Thyroid gland (tissue), 4 donors: ENCODE measurements at places on chromosomes 4 and X. TPM values are rescaled to one million over a fixed set of nuclear protein-coding genes. Genes with fewer than 3 reads are reported as not detected.

DNA sequence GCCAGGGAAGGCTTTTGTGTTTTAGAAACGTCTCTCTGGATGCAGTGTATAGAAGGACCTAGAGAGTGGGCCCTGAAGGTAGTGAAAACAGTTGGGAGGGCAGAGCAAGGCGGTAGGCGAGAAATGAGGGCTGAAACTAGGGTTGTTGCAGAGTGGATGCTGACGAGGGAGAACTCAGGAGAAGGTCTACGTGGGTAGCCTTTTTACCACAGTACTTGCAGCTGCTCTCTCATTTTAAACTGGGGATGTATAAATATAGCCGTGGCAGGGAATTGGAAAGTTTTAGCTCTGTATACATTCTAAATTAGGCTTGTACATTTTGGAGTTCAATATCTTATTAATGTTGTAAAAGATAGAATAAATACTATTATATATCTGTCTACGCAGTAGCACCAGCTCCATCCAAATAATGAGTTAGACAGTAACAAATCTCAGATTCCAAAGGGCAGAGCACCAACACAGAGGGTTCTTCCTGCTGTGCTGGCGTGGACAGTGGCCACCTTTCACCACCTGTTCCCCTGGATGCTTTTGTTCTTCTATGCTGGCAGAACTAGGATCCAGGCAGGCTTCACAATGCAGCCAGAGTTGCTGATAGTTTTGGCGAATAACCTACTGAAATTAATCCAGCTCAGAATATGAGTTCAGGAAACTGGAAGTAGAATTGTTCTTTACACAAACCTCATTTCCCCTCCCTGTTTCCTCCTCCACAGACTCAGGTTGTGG is 31.7 kb downstream of the CCNG2 start:
- no peaks in the 10 kb centered on the region for H3K27me3 ChIP-seq
- no peak overlapping the region for H3K27ac ChIP-seq
- no peaks in the 10 kb centered on the region for H3K36me3 ChIP-seq
- H3K4me3 ChIP-seq, result no peak overlapping the region
- DNase-seq, result no peak
- H3K4me1 ChIP-seq, result no peaks in the 10 kb centered on the region

GRCh38 chrX:33194876-33195433 is 16.4 kb downstream of the DMD start:
- H3K4me3 ChIP-seq, result no peak overlapping the region
- no peak overlapping the region for H3K27ac ChIP-seq
- DNase-seq, result no peak

DNA sequence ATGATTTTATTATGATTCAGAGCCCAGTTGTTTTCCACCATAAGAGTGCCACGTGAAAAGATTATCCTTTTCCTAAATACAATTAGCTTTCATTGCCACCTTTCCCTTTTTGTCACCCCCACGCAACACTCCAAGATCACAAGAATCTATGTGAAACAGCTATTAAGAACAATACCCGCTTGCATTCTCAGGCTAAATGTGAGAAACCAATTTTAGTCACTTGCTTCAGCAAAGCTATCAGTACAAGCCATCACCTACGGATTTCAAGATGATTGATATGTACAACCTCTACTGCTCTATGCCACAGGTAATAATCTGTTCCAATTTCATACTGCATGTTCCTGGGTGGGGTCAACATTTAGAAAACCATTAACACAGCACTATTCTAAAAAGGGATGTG is 2.5 kb downstream of the ATP11C start:
- no peak overlapping the region for H3K4me3 ChIP-seq
- H3K36me3 ChIP-seq, result no peaks in the 10 kb centered on the region
- H3K27ac ChIP-seq, result no peak overlapping the region
- H3K4me1 ChIP-seq, result no peaks in the 10 kb centered on the region
- no peaks in the 10 kb centered on the region for H3K27me3 ChIP-seq

DNA sequence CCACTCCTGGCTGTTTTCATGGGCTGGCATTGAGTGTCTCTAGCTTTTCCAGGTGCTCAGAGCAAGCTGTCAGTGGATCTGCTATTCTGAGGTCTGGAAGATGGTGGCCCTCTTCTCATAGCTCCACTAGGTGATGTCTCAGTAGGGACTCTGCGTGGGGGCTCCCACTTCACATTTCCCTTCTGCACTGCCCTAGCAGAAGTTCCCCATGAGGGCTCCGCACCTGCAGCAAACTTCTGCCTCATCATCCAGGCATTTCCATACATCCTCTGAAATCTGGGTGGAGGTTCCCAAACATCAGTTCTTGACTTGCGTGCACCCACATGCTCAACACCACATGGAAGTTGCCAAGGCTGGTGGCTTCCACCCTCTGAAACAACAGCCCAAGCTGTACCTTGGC is 13.8 kb downstream of the GLRA3 start:
- no peaks in the 10 kb centered on the region for H3K4me1 ChIP-seq
- H3K4me3 ChIP-seq, result no peak overlapping the region
- H3K36me3 ChIP-seq, result no peaks in the 10 kb centered on the region
- H3K27ac ChIP-seq, result no peak overlapping the region
- DNase-seq, result no peak

DNA sequence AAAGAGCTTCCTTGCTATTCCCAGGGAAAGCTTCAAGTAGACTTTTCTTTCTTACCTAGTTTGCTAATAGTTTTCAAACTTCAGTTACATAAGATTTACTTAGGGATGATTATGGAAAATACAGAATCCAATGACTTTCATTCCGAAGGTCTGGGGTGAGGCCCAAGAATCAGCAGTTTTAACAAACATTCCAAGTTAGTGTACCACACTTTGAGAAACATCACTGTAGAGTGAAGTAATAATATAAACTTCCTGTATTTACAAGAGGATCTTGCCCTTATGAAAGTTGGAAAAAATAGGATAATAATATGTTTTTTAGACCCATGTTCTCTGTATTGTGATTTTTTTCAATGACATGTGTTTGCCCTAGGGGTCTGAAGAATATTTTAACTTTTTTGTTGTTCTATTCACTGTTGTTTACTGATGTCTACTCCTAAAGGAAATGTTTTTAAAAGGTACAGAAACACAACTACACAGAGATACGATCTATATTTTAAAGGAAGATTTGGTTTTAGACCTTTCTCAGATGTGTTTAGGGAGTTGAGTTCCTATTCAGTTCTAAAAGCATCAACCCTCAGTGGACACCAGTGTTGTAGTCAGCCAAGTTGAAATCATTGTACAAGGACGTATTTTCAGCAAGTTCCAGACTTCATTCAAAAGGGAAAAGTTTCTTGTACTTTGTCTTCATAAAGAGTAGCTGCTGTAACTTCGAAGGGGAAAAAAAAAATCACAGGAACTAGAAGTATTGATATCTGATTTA is 295.8 kb upstream of the SLC7A11 start:
- no peak overlapping the region for H3K4me3 ChIP-seq
- DNase-seq, result no peak
- H3K27me3 ChIP-seq, result no peaks in the 10 kb centered on the region

DNA sequence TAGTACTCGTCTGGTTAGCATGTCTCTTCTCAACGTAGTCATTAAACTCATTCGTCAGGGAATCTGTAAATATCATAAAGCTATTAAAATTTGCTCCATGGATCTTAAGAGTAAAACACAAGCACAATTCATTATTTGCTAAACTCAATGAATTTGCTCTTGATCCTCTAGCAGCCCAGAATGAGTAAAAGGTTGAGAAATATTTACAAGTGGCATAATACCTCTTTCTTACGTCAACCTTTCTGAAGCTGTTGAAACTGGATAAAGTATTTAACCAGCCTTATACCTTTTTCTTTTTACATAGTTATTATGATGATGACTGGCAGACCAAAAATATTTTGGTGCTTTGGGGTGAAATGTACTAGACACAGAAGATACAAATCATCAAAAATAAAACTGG is 66.9 kb downstream of the LUZP4 start:
- no peaks in the 10 kb centered on the region for H3K36me3 ChIP-seq
- peaks cover 5% of the 10 kb centered on the region for H3K4me1 ChIP-seq
- H3K27ac ChIP-seq, result no peak overlapping the region
- no peaks in the 10 kb centered on the region for H3K27me3 ChIP-seq
- H3K4me3 ChIP-seq, result no peak overlapping the region

GRCh38 chr4:77310931-77311330 is 153.9 kb downstream of the CCNG2 start:
- H3K27me3 ChIP-seq, result no peaks in the 10 kb centered on the region
- H3K36me3 ChIP-seq, result no peaks in the 10 kb centered on the region
- H3K27ac ChIP-seq, result no peak overlapping the region
- peaks cover 10% of the 10 kb centered on the region for H3K4me1 ChIP-seq
- no peak overlapping the region for H3K4me3 ChIP-seq

GRCh38 chr4:85078016-85078415 is 111.5 kb upstream of the WDFY3 start:
- no peaks in the 10 kb centered on the region for H3K4me1 ChIP-seq
- no peaks in the 10 kb centered on the region for H3K27me3 ChIP-seq
- H3K27ac ChIP-seq, result no peak overlapping the region
- no peaks in the 10 kb centered on the region for H3K36me3 ChIP-seq
- H3K4me3 ChIP-seq, result no peak overlapping the region

DNA sequence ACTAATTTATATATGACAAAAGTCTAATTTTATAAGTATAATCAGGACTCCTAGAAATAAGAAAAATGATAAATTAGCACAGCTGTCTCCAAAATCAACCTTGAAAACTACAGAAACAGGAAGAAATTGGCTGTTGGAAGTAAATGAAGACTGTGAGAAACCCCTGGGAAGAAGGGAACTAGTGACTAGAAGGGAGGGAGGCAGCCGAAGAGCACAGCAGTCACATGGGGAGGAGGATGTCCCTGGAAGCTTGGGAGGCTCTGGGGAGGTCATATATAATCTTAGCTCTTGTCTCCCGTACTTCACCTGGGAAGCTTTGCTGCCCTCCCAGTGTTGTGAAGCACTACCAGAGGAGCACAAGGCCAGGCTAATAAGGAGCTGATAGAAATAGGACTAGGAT is 8.9 kb upstream of the TMA16 start:
- no peaks in the 10 kb centered on the region for H3K4me1 ChIP-seq
- H3K27ac ChIP-seq, result no peak overlapping the region
- H3K36me3 ChIP-seq, result no peaks in the 10 kb centered on the region
- no peak overlapping the region for H3K4me3 ChIP-seq

- no peaks in the 10 kb centered on the region for H3K36me3 ChIP-seq
- H3K27me3 ChIP-seq, result no peaks in the 10 kb centered on the region
- no peaks in the 10 kb centered on the region for H3K4me1 ChIP-seq
- H3K27ac ChIP-seq, result no peak overlapping the region
- DNase-seq, result no peak
- H3K4me3 ChIP-seq, result no peak overlapping the region
These were observed 44.7 kb downstream of the ATP1B4 start for GRCh38 chrX:120406638-120407037.

GRCh38 chr4:3801521-3801920 is 35.3 kb downstream of the ADRA2C start:
- H3K4me3 ChIP-seq, result no peak overlapping the region
- no peak overlapping the region for H3K27ac ChIP-seq
- H3K4me1 ChIP-seq, result no peaks in the 10 kb centered on the region

- no peak for DNase-seq
- no peak overlapping the region for H3K4me3 ChIP-seq
- no peaks in the 10 kb centered on the region for H3K4me1 ChIP-seq
- H3K27ac ChIP-seq, result no peak overlapping the region
- H3K27me3 ChIP-seq, result no peaks in the 10 kb centered on the region
These were observed 446.3 kb upstream of the FRG1 start for GRCh38 chr4:189494407-189494806.

DNA sequence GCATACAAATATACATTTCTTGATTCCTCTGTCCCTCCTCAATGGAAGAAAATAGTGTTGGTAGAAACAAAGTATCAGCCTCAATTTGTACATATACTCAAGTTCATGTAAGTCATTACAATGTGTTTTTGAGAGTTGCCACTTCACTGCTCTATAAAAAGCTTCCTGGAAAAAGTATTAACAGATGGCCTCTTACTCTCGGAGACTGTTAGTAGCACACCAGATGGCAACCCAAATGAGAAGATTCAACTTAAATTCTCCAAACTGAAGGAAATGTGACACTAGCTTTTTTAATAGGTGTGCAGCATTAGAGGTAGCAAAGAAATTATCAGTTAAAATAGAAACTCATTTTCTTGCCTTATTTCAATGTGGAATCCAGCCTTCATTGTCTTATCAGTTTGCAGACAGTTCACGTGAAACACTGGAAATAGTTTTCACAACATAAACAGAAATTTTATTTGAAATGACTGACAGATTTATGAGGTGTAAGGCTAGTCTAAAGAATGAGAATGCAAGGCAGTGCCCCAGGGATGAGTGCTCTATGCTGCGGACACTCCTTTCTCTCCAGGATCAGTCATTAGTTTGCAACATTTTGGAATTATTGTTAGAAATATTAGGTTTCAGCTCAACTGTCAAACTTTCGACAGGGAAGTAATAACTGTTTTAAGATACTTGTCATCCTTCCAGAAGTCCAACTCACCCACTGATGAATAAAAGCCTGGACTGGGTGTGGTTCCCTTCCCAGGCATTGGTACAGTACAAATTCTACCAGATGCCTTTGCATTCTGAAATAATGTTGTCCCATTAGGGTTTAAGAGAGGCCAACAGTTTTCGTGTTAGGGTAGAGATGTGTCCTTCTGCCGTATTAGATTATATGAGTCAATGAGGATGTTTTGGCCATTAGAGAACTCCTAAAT is 50.9 kb downstream of the IDS start:
- no peak for DNase-seq
- no peak overlapping the region for H3K27ac ChIP-seq
- H3K27me3 ChIP-seq, result no peaks in the 10 kb centered on the region
- H3K4me3 ChIP-seq, result no peak overlapping the region
- no peaks in the 10 kb centered on the region for H3K4me1 ChIP-seq
- no peaks in the 10 kb centered on the region for H3K36me3 ChIP-seq

DNA sequence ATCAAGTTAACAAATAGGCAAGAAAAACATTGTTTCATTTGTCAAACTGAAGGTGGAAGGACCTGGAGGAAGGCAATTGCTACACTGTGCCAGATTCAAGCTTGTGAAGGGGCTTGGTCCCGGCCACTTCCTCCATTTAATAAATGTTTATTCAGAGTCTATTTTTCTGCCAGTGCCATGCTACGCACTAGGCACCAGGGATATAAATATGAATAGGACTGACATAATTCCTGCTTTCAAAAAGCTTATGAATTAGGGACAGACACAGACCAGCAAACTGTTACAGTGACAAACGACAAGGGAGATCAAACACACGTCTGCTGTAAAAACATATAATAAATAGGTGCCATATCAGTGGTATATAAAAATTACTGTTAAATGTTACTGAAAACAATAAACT is 571 bp downstream of the TLR6 start:
- H3K27me3 ChIP-seq, result no peaks in the 10 kb centered on the region
- H3K27ac ChIP-seq, result no peak overlapping the region
- peaks cover 12% of the 10 kb centered on the region for H3K4me1 ChIP-seq

The FAM184B gene
- not detected for total RNA-seq

The CXorf49B gene
- total RNA-seq, result not detected

The GABRG1 gene
- not detected for total RNA-seq

The WDR13 gene
- 175 TPM for total RNA-seq

The PCSK1N gene
- 4.0 TPM for total RNA-seq

The ZNF674 gene
- total RNA-seq, result 9.3 TPM
